Transverse colon (tissue), 4 donors: ENCODE measurements at places on chromosomes 11 and 22. TPM values are rescaled to one million over a fixed set of nuclear protein-coding genes. Genes with fewer than 3 reads are reported as not detected.

Gene PLEKHA7
- total RNA-seq: 112 TPM

DNA sequence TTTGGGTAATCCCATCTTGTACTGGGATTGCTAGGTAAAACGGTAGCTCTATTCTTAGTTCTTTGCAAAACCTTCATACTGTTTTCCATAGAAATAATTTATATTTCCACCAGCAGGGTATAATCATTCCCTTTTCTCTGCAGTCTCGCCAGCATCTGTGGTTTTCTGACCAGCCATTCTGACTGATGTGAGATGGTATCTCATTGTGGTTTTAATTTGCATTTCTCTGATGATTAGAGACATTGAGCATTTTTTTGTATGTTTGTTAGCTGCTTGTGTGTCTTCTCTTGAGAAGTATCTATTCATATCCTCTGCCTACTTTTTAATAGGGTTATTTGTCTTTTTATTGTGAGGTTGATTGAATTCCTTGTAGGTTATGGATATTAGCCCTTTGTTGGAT, 220.9 kb downstream of the PGR start:
- no peak for DNase-seq

DNA sequence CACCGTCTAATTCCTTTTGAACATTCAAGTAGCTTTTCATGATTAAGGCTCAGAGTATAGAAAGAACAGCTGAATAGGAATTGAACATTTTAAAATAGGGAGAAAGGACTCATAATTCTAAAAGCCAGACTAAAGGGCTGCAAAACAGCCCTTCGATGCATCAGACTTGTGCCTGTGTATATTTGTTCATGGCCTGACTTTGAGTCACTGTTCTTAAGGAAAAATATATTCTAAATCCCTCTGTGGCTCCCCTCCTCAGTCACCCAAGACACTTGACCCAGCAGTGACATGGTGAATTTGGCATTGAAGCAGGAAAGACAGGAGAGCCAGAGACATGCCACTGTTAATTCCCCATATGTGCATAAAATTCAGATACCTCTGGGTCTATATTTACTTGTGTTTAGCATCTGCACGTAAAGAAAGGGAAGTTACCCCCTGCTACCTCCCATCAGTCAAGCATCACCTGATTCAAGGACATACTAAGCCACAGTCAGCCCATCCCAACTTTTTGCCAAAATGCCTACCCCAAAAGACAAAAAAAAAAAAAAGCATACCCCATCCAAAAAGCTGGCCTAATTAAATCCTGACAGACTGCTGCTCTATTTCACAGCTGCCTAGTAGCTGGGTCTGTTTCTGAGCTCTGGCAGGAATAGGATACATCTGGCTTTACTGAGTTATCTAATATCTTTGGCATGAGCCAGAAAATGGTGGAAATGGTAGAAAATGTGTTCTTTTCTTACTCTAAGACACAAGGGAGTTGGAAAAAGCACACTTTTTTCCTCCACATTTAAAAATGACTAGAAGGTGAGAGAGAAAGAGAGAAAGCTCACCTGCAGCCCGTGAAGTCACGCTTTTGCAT, 93.5 kb downstream of the COMMD9 start:
- DNase-seq: no peak

DNA sequence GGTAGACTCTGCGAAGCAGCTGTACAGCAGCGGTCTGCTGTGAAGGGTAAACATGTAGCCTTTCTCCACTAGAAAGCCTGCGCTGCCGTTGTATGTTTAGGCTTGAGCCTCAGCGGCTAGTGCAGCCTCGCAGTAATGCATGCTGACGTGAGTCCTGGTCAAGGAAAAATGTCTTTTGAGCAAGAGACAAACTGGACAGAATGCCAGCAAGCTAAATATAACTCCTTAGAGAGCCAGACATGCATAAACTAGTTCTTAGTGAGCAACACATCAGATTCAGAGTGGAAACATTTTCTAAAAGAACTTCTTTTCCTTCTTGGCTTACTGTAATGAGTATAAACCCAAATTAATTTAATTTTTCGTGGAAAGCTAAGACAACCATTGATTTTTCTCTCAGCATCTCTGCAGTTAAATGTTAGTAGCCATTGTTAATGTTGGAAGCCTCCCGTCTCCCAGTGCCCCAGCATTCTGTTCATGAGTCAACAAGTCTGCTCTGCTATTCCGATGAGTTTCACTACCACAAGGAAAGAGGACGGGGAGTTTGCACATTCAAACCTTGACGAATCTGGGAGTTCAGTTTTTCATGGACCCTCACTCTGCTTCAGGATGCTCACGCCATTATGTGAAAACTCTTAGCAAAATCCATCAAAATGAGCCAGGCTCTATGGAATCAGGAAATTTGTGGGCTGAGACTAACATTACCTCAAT, 51.4 kb downstream of the JAM3 start:
- DNase-seq: peak; percentile 39

- no peak for DNase-seq
Observed at GRCh38 chr11:465896-466530, 15.9 kb downstream of the PTDSS2 start.

Gene SHANK3
- 2.7 TPM for total RNA-seq

DNA sequence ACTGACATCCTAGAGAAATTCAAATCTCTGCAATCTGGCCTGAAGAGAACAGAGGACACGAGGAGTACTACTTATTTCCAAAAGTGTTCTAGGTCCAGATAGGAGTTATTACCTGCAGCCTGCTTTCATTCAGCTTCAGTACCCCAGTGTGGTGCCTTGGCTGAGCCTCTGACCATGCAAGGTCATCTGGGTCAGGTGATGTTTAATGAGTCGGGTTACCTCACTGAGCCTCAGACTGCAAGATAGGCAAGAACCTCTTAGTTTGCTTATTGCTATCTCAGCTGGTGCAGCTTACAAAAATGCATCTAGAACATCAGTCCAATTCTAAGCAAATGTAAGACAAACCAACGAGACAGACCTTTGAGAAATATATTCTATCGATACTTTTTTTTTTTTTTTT, 9.5 kb upstream of the NF2 start:
- DNase-seq: no peak

Gene TYR
- total RNA-seq: not detected

DNA sequence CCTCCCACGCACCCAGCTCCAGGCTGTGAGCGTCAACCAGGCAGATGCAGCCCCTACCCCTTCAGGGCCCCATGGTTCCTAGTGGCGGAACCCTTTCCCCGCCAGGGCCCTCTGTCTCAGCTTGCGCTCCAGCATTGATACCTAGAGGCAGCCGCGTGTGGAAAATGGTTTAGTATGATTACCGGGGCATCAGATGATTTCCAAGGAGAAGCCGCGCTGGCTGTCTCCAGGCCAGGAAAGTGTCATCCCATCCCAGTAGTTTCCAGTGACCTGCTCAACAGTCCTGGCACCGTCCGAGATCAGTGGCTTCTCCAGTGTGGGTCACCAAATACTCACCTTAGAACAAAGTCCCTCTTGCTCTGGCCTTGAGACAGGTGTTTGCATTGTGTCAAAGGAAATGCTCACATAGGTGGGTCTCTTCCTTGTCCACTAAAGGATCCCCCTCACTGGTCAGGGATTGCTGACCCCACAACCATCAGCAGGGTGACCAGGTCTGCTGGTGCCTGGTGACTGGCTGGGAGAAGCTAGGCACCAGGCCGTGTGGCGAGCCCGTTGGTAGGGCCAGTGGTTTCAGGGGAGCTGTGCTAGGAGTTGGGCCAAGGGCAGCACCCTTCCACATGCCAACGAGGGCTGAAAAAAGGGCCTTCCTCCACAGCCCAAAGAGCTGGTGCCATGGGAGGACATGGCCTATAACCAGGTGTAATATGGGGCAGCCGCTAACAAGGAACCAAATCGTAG, 109.4 kb downstream of the MORC2 start:
- DNase-seq: no peak

Gene IGF2
- 11.3 TPM for total RNA-seq

DNA sequence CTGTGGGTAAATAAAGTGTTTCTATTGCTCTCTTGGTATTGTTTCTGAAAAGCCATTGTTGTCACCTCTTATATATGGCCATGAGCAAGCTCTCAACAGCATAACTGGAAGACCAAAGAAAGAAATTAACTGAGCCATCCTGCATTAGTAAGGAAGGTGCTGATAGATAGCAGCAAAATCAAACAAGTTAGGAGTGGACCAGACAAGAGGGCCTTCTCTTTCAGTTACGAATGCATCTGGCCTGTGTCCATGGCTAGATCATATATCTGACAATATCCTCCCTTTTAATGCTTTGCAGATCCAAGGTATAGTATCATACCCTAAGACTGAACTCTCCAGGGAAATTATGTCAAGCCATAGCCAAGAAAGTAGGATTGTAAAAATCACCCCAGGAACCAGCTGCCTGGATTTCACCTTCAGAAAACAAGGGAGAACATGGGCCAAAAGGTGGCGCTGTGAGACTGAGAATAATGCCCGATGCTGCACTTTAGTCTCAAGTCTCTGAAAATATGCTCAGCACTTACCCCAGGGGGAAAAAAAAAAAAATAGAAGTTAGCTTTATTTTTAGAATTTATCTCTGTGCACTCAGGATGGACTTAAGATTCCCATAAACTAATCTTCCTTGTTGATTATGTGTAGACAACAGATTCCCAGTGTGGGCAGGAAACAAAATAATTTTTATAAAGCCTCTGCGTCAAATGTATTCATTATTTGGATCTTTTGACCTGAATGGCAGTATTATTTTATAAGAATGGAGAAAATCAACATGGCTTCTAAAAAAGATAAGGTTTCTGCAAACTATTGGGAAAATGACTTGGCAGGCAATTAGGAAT, 415.1 kb downstream of the ETS1 start:
- DNase-seq: peak; percentile 88

DNA sequence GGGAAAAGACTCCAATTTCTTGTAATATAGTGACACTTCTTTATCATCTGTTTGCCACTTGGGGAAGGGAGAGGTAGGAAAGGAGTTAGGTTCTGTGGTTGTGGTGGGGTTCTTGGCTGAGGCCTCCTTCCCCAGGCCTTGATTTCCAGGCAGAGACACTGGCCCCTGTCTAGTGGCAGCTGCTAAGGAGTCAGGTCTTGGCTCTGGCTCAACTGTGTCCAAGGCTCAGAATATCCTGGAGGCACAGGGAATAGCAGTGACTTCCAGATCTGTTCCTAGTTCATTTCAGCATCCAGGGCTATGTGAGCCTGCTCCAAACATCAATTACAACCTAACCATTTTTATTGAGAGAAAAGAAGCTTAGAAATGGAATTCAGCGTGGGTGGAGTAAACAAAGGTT, 29.5 kb downstream of the PPFIBP2 start:
- no peak for DNase-seq

Gene PHF21B
- not detected for total RNA-seq

GRCh38 chr22:27278946-27279345, 522.6 kb downstream of the MN1 start:
- DNase-seq: no peak

DNA sequence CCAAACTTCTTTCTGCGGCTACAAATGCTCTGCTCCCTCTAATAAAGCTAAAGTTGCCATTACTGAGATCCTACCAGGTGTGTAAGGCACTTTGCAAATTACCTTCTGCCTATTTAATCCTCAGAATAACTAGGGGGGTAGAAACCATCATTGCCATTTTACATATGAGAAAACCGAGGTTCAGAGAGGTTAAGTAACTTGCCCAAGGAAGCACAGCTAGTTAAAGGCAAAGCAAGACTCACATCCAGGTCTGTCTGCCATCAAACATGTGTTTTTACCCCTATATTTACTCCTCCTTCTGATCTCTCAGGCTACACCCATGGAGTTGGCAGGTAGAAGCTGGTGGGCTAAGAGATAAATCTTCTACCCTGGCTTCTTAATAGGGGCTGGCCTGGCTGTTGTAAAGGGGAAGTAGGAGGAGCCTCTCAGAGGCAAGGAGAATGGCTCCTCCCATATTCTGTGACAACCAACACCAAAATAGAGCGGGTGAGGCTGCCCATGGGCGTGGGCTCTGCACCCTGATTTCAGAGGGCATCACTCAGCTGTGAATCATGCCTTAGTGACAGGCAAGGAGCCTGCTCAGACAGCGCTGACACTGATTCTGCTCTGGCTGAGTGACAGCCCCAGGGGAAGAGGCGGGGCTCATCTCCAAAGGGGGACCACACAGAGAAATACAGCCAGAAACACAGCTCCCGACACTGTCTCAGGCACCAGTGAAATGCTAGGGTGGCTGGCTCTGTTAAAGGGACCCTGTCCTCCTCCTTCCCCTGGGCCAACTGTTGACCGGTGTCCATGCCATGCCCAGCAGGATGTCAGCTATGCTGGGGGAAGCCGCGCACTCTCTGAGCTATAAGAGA, 106.8 kb downstream of the ABTB2 start:
- DNase-seq: peak; percentile 53

GRCh38 chr11:95228081-95228749, 2.8 kb downstream of the SESN3 start:
- no peak for DNase-seq

- DNase-seq: peak; percentile 94
Observed at GRCh38 chr11:69638941-69639681, 1.8 kb upstream of the CCND1 start.

DNA sequence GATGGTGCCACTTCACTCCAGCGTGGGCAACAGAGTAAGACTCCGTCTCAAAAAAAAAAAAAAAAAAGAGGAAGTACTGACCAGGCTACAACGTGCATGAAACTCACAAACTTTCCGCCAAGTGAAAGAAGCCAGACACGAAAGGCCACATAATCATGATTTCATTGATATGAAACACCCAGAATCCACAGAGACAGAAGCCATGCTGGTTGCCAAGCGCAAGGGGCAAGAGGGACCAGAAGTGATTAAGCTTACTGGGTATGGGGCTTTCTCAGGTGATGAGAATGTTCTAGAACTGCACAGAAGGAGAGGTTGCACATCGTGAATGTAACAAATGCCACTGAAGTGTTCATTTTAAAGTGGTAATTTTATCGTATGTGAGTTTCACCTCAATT, 60.9 kb downstream of the CELSR1 start:
- no peak for DNase-seq

DNA sequence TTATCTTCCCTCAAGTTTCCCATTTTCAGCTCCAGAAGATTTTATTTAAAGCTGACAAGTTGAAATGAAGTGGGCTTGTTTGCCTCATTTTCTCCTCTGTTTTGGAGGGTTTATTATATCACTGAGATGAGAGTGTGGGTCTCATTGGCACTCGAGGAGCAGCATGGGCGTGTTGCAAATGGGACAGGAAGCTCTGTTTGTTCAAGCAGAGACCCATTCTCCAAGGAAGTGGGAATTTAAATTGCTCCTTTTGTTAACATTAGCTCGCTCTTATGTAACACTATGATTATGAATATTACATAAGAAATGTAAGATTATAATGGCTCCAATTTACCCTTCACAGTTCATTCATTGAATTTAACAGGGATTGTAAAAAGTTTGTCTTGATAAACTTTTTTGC, 317.7 kb upstream of the CTSC start:
- no peak for DNase-seq

Gene UBASH3B
- total RNA-seq: 28.8 TPM

GRCh38 chr11:25535467-25536272, 796.3 kb upstream of the ANO3 start:
- DNase-seq: no peak

GRCh38 chr11:20596205-20597153, 2.9 kb upstream of the SLC6A5 start:
- no peak for DNase-seq

DNA sequence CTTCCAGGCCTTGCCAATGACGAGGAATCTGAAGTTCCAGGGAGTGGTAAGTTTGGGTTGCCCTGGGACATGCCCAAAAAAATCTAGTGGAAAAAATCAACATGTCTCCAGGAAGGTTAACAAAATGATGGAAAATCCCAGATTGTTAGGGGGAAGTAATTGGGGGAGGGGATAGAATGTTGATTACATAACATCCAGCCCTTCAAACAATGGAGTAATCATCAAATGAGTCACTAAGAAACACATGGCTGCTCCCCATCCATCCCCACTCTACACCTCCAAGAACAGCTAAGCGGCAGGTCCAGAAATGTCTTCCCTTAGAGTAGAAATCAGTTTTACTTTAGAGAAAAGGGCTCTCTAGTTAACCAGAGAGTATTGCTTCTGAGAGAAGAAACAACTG, 94.9 kb downstream of the ETS1 start:
- no peak for DNase-seq
